ENCODE measurements at places on chromosomes 6 and 20. TPM values are rescaled to one million over a fixed set of nuclear protein-coding genes. Genes with fewer than 3 reads are reported as not detected.

DNA sequence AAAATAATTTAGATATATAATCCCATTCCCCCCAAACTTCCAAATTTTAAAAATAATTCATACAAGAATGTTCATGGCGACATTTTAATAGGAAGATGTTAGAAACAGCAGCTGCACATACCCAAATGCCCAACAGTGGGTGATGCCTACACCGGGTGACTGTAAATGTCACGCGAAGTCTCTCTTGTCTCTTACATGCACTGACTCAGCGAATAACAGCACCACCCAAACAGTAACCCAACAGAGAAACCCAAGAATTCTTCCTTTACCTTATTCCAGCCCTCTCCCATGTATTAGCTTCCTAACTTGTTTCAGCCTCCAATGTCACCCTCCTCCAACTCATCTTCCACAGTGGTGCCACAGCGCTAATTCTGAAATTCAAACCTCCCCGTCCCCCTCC lies 74.5 kb upstream of the E2F3 start:
- DNase-seq = no peak

- no peak for DNase-seq
Measured at GRCh38 chr6:154569156-154569862, 58.8 kb upstream of the CNKSR3 start.

DNA sequence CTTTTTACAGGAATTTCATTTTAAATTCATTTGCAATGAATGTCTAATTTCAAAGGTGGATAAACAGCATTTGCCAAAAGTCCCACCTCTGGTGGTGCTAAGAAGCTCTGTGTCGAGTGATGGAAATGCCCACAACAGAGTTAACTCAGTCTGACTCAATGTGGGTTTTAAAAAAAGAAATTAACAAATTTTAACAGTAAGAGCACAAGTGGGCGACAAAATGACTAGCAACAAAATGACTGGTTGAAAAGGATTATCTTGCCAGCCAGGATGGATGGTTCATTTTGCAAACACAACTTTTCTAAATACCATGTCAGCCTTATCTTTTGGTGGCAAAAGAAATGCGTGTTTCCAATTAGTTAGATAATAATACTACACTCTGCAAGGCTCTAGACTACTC lies 14.3 kb upstream of the TAGAP start:
- DNase-seq = peak; percentile 81

DNA sequence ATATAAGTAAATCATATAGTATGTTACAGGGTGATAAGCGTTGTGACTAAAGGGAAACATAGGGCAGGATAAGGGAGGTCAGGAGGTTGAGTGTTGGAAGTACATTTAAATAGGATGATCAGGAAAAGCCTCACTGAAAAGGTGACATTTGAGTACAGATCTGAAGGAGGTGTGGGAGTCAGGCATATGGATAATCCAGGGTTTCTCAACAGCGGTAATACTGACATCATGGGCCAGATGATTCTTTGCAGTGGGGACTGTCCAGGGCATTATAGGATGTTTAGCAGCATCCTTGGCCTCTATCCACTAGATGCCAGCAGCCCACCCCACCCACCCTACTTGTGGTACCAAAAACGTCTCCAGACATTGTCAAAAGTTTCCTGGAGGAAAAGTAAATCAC lies 292.6 kb upstream of the PREP start:
- no peak for DNase-seq

DNA sequence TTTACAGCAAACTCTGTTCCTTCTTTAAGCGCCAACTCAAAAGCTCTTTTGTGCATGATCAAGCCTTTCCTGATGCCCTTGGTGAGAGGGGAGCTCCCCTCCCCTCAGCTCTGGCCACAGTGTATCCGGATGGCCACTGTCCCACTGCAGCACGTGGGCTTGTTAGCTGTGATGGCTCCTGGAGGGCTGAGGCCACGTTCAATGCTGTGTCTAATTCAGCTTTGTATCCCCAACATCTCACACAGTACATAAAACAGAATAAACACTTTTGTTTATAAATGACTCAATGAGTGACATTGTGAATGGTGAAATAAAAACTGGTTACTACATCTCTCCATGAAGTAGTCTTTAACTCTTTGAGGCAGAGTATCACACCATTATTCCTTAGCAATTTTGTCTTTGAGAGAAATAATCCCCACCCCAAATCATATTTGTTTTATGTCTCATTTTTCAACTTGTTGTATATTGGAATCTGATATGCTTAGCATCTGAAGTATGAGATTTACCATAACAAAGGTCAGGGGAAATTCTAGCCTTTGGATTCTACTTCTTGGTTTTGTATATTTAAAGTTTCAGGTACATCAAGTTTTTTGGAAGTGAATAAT lies 44.5 kb downstream of the EDN1 start:
- DNase-seq = no peak

Gene WFDC12
- not detected for total RNA-seq

Gene TFAP2A
- 0.31 TPM for total RNA-seq

Data from natural killer cell treated with Interleukin-12 subunit alpha and Interleukin-12 subunit beta and Interleukin-15 and Interleukin-18, amount 100 ng/mL, for 72 hours (primary cell).